ENCODE measurements at places on chromosomes 7 and 10. TPM values are rescaled to one million over a fixed set of nuclear protein-coding genes. Genes with fewer than 3 reads are reported as not detected.

GRCh38 chr10:101066146-101066895 lies 4.5 kb downstream of the KAZALD1 start:
- no peaks in the 10 kb centered on the region for H3K27me3 ChIP-seq
- no peaks in the 10 kb centered on the region for H3K36me3 ChIP-seq
- peaks cover 39% of the 10 kb centered on the region for H3K4me1 ChIP-seq
- no peak overlapping the region for H3K27ac ChIP-seq
- peak overlapping the region; percentile 14 for H3K4me3 ChIP-seq

PRF1 gene
- total RNA-seq: not detected

DNA sequence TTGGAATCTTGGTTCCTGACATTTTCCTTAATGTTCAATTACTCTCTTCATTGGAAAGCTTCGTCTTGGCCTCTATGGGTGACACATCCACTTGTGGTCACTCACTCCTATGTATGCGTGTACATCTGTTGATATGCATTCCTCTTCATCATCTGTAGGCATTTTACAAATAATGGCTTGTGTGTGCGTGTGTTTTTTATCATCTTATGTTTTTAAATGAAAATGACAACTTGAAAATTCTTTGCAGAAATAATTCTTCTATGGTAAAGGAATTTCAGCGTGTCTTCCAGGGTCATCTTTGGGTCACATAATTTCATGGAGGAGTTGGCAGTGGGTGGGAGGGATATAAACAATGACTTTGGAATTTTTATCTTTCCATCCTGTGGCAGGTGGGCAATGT lies 925.1 kb downstream of the LRMDA start:
- H3K27ac ChIP-seq: no peak overlapping the region
- H3K4me3 ChIP-seq: no peak overlapping the region
- no peaks in the 10 kb centered on the region for H3K36me3 ChIP-seq

- H3K36me3 ChIP-seq: no peaks in the 10 kb centered on the region
- DNase-seq: no peak
- no peaks in the 10 kb centered on the region for H3K4me1 ChIP-seq
Observed at GRCh38 chr10:131891196-131891928, 9.4 kb upstream of the PPP2R2D start.

GRCh38 chr7:128934361-128935341 lies 3.1 kb upstream of the IRF5 start:
- H3K27ac ChIP-seq: no peak overlapping the region
- DNase-seq: no peak
- H3K4me1 ChIP-seq: peaks cover 7% of the 10 kb centered on the region
- H3K27me3 ChIP-seq: peaks cover 23% of the 10 kb centered on the region
- no peak overlapping the region for H3K4me3 ChIP-seq
- no peaks in the 10 kb centered on the region for H3K36me3 ChIP-seq

DNA sequence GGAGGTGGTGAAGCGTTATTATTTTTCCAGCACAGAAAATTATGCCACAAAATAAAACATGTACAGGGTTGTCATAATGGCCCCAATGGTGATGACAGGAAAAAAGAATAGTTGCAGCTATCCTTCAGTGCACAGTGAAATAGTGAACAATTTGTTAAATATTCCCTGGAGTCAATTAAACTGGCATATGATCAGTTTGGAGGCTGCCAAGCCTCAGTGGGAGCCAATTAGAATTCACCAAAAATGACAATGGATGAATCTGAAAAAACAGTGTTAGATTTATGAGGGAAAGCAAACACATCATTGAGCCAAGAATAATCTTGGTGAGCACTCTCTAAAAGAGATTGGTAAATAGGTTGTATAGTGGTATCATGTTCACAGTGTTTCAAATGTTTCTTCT lies 146.3 kb downstream of the OTUD1 start:
- no peaks in the 10 kb centered on the region for H3K27me3 ChIP-seq
- no peak overlapping the region for H3K4me3 ChIP-seq
- H3K27ac ChIP-seq: no peak overlapping the region
- DNase-seq: no peak

- no peaks in the 10 kb centered on the region for H3K36me3 ChIP-seq
- no peaks in the 10 kb centered on the region for H3K27me3 ChIP-seq
- no peak for DNase-seq
Observed at GRCh38 chr10:110962443-110962842, 43.0 kb downstream of the SHOC2 start.

OR13A1 gene
- not detected for total RNA-seq

DNA sequence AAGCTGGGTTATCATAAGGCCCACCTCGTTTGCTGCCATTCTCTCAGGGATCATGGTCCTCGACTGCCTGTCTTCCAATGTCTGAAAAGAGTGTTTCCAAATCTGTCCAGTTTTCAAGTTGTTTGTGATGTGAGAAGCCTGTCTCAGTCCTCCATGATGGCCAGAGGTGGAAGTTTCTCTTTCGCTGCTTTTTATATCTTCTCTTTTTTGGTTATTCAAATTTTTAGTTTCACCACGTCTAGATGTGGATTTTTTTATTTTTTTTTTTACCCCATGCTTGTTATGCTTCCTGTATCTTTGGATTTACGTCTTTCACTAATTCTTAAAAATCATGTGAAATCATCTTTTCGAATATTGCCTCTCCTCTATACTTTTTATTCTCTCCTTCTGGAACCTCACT lies 6.1 kb upstream of the RBM33 start:
- H3K4me3 ChIP-seq: no peak overlapping the region
- H3K4me1 ChIP-seq: peaks cover 1% of the 10 kb centered on the region
- no peak for DNase-seq
- peaks cover 3% of the 10 kb centered on the region for H3K27me3 ChIP-seq
- no peaks in the 10 kb centered on the region for H3K36me3 ChIP-seq
- no peak overlapping the region for H3K27ac ChIP-seq

- no peaks in the 10 kb centered on the region for H3K4me1 ChIP-seq
- no peaks in the 10 kb centered on the region for H3K27me3 ChIP-seq
- no peaks in the 10 kb centered on the region for H3K36me3 ChIP-seq
Observed at GRCh38 chr7:92669616-92670165, 79.5 kb upstream of the FAM133B start.

DNA sequence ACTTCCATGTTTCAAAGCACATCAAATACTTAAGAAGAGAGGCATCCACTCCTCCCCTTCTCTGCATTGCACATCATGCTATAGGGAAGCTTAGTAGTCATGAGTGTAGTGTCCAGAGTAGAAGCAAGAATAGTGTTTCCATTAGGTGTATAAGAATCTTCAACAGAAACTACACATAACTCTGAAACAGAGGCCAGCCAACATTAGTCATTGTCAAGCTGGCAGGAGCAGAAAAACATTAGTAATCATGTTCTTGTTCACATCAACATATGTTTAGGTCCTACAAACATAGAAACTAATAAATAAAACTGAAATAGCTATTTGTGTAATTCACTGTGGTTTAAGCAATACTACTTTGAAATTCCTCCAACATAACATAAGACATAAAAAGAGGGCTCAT lies 370.2 kb downstream of the PPP1R3A start:
- H3K36me3 ChIP-seq: no peaks in the 10 kb centered on the region
- H3K4me3 ChIP-seq: no peak overlapping the region
- H3K27ac ChIP-seq: no peak overlapping the region
- DNase-seq: no peak
